ENCODE measurements at places on chromosomes 13 and 19.

- no peak for DNase-seq
Measured at GRCh38 chr19:18362934-18363542, 22.6 kb downstream of the PGPEP1 start.

GRCh38 chr19:42248270-42249148 is 6.1 kb upstream of the GSK3A start:
- no peak for DNase-seq

- peak; percentile 36 for DNase-seq
Measured at GRCh38 chr19:2149980-2150793, 1.2 kb downstream of the AP3D1 start.

DNA sequence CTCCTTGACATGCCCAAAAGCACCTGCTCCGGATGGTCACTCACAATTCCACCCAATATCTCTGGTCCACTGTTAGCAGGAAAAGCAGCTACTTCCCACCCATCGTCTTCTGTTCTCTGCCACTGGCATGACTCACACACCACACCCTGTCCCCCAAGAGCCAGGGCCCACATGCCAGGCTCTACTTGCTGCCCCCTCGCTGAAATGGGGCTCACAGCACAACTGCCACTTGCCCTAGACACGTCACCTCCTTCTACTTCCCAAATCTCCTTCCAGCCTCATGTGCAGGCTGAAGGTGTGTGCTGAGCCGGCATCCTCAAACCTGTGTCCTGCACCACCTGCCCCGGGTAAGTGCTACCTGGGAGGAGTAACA is 65.0 kb downstream of the TBC1D4 start:
- DNase-seq = peak; percentile 64

- peak; percentile 68 for DNase-seq
Measured at GRCh38 chr19:45693106-45693788, 781 bp downstream of the QPCTL start.

GRCh38 chr19:12485571-12485970 is 955 bp upstream of the ZNF709 start:
- DNase-seq = no peak

- no peak for DNase-seq
Measured at GRCh38 chr19:12943437-12944044, 2.1 kb upstream of the RAD23A start.

DNA sequence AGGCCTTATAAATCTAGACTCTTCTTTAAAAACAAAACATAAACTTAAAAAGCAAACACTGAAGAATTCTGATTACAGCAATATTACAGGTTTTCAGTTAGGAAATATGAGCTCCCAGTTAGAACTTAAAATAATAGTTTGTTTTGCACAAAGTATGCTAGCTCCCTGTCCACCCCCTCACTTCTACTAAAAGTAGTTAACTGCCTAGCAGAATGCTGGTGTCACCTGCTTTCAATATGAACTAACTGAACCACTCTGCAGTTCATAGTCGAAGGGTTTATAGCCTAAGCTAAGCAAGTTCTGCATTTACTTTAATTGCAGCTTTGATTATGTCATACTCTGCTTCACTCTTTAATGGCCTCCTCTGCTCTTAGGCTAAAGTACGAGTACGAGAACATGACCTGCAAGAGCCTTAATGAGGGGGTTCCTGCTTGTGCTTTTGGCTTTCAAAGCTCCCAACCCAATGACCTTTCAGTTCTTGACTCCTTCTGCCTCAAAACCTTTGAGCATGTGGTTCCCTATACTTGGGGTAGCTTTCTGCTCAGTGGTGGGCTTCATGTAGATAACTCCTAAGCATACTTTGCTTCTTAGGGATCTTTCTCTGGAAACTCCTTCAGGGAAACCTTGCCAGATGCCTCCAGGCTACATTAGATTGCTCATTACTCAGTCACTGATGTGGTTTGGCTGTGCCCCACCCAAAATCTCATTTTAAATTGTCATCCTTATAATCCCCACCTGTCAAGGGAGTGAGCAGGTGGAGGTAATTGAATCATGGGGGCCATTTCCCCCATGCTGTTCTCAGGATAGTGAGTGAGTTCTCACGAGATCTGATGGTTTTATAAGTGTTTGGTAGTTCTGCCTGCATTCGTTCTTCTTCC is 278.9 kb upstream of the ARGLU1 start:
- DNase-seq = no peak
